ENCODE measurements at places on chromosomes 5 and 9.

GRCh38 chr5:33558489-33558888 lies 117.7 kb downstream of the TARS1 start:
- DNase-seq, result no peak

DNA sequence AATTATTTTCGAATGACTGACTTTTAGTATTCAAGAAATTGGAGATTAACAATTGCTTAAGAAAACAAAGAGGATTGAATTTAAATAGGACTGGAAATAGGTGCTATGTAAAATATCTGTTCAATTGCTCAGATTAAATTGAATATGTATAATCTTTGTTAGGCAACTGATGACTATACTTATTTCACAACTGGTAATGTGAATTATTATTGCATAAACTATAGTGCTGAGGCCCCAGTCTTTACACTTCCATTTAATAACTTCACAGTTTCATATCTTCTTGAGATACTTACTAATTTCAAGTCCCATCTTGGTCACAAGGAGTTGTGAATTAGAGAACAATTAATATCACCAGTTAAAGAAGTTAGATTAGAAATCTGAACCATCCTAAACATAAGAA lies 16.7 kb downstream of the CEP78 start:
- DNase-seq, result no peak

GRCh38 chr9:37839496-37840461 lies 39.2 kb downstream of the DCAF10 start:
- DNase-seq, result no peak

GRCh38 chr5:100777680-100778300 lies 125.3 kb downstream of the ST8SIA4 start:
- DNase-seq, result no peak

GRCh38 chr5:173623296-173623771 lies 6.9 kb upstream of the BOD1 start:
- DNase-seq, result no peak

DNA sequence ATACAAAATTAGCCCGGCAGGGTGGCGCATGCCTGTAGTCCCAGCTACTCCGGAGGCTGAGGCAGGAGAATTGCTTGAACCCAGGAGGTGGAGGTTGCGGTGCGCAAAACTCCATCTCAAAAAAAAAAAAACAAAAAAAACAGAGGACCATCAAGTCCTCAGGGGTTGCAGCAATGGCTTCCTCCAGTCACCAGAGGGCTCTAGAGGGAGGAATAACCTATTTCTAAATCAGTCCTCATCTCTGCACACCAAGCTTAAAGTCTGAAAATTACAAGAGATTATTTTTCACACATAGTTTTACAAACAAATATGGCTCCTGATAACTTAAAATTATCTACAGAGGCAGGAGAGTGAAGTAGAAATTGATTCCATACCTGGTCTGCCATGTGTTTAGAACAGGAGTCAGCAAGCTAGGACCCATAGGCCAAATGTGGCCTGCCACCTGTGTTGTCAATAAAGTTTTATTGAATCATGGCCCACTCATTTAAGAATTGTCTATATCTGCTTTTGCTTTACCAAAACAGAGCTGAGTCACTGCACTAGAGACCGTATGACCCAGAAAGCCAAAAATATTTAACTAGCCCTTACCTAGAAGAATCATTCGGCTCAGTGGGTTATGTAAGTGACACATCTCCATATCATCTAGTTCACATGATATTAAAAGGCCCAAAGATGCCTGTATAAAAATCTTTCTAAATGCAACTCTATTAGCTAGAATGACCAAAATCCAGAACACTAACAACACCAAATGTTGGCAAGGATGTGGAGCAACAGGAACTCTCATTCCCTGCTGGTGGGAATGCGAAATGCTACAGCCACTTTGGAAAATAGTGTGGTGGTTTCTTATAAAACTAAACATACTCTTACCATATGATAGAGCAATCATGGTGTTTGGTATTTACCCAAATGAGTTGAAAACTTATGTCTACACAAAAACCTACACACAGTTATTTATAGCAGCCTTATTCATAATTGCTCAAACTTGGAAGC lies 207.7 kb downstream of the FRMD3 start:
- no peak for DNase-seq

GRCh38 chr9:86519066-86519615 lies 164.9 kb upstream of the TUT7 start:
- DNase-seq, result no peak
